ENCODE measurements at places on chromosomes 3 and 15.
A peak's percentile ranks its signal among the peaks of the same experiment; 100 is the strongest.

- DNase-seq, result no peak
These were observed 279.3 kb downstream of the VGLL3 start for GRCh38 chr3:86711634-86712033.

GRCh38 chr3:16050641-16051467 lies 123.6 kb upstream of the GALNT15 start:
- peak; percentile 43 for DNase-seq

DNA sequence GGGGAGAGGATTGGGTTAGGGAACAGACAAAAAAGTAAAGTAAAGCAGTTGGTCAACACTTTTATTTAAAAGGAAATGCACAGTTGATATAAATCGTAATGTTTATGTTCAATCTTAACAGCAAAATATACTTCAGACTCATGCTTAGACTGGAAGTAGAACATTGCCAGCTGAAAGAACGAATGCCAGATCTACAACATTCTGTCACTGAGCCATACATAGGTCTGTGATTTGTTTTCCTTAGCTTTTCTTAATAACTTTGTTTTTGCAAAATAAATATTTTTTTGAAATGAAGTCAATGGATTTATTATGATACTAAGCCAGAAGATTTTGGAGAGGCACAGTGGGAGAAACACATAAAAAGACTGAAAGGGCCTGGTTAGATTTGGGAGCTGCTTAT lies 62.0 kb downstream of the LEKR1 start:
- no peak for DNase-seq

- DNase-seq, result peak; percentile 69
These were observed 272.2 kb upstream of the CHRNA7 start for GRCh38 chr15:31758126-31758525.
